Hematopoietic multipotent progenitor cell (in vitro differentiated cells): ENCODE measurements at places on chromosomes 1 and 21. TPM values are rescaled to one million over a fixed set of nuclear protein-coding genes. Genes with fewer than 3 reads are reported as not detected.
A peak's percentile ranks its signal among the peaks of the same experiment; 100 is the strongest.

The RNU1-2 gene
- total RNA-seq = under 0.01 TPM

The ANGPTL1 gene
- total RNA-seq = not detected

The DYNLT4 gene
- 2.2 TPM for total RNA-seq

The GJB3 gene
- total RNA-seq = under 0.01 TPM

The CATSPER4 gene
- total RNA-seq = not detected

The CHIA gene
- not detected for total RNA-seq

The RNF2 gene
- 29.1 TPM for total RNA-seq

The OR2T34 gene
- under 0.01 TPM for total RNA-seq

GRCh38 chr1:106749906-106750305 is 306.6 kb upstream of the PRMT6 start:
- no peak for DNase-seq

- DNase-seq = no peak
These were observed 592 bp downstream of the ZNF692 start for GRCh38 chr1:248858096-248858890.

DNA sequence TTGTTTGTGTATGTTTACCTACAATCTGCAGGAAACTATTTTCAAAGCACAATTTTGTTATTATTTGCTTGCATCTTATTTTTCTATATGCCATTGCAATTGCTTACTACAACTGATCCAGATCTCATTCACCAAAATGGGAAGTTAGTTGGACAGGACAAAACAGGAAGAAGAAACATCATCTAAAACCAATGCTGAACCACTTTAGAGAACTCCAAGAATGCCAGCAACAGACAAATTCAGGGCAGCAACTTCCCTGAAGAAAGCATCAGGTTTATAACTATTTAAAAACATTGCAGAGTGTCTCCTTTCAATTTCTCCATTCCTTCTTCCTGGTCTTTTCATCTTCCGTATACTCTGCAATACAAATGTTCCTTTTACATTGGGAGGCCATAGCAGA is 82.4 kb upstream of the SMYD2 start:
- no peak for DNase-seq

- DNase-seq = no peak
These were observed 12.5 kb upstream of the DNM3 start for GRCh38 chr1:171828794-171829193.

GRCh38 chr1:92240034-92240433 is 22.3 kb downstream of the C1orf146 start:
- DNase-seq = no peak

DNA sequence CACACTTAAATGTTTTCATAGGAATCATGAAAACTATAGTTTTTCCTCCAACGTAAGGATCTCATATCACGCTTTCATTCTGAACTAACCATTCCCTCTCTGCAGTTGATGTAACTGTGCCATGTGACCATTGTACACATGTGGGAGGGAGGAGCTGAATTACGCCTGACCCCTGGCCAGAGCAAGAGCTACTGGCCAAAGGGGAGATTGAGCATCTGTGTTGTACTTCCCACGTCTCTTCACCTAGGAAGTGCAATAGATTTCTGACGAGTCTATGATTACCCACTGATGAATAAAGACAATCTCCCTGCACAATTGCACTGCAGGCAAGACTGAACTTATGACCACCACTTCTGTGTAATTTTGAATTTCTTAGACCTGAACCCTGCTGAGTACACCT is 24.0 kb downstream of the PTPRC start:
- DNase-seq = no peak

- no peak for DNase-seq
These were observed 164.7 kb downstream of the RUNX1 start for GRCh38 chr21:34884346-34884929.

- no peak for DNase-seq
These were observed 71.5 kb upstream of the ACTL8 start for GRCh38 chr1:17683598-17683997.

- no peak for DNase-seq
These were observed 13.8 kb upstream of the RGS21 start for GRCh38 chr1:192303029-192303428.

DNA sequence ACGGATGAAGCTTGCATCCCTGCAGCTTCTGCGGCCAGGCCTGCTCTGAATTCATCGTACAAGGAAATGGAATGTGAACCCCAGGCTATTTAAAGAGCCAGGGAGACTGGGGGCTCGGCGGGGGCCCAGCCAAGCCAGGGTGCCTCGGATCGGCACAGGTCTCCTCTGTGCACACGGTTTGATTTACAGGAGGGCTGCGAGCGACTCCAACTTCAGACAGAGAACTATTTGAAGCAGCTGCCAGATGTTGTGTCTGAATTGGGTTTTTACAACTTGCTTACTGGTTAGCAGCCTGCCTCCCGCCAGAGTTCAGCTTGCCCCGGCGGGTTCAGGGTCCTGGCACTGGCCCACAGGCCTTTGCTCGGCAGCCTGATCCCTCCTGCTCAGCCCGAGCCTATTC is 83.2 kb downstream of the SPSB1 start:
- no peak for DNase-seq

DNA sequence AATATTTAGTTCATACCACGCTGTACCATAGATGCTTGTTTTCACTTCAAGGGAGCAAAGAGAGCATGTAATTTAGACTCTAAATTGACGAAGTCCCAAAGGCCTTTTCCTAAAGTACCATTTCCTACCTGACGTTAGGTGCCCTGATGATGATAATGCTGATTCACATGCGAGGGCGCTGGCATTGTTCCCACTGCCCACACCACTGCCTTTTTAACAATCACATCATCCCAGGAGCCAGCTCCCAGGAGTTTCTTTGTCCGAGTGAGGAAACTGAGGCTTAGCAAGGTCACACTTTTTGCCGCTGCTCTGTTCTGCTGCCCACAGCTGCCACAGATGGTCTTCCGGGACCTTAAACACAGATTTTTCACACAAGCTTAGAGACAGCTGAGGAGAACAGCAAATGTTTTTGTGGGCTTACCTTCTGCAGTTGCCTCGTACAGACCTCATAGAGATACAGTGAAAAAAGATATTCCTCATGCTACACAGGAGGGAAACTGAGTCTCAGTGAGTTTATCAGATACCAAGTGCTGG is 69.4 kb downstream of the EVA1C start:
- DNase-seq = no peak

DNA sequence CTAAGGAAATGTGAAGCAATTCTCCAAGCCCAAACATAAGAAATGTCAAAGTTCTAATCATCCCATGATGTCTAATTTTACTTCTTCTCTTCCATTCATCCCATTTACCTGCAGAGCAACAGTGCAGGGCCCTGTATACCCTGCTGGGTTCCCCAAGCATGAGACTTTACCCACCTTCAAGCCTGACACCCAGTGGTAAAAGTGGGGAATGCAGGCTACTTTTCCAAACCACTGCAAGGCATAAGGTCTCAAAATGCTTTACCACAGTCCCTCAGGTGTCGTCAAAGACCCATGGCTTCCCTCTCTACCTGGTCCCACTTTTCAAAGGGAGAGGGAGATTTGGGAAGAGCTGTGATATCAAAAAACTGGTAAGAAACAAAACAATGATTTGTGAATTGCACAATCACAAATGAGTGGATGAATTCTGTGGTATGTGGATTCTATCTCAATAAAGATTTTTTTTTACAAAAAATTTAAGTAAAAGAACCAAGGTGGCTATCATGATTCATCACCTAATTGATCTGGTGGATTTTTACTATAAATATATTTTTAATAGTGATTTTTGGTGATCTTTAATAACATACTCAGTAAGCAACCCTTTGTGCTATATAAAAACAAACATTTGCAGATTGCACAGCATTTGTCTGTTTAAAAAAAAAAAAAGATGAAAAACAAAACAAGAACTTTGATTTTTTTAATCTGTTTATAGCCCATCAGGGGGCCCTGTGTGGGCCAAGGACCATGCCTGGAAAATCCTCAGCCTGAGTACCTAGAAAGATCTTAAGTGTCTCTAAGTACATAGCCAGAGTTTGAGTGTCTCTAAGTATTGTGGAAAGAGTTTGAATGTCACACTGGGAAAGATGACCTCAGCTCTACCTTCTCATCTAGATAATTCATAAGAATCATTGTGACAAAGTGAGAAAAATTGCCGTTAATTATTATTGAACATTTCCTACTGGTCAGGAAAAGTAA is 73.1 kb upstream of the GJB5 start:
- DNase-seq = peak; percentile 45

- DNase-seq = no peak
These were observed 269.0 kb upstream of the PRMT6 start for GRCh38 chr1:106787520-106787919.

- no peak for DNase-seq
These were observed 117.4 kb upstream of the RAB3GAP2 start for GRCh38 chr1:220389634-220390033.

DNA sequence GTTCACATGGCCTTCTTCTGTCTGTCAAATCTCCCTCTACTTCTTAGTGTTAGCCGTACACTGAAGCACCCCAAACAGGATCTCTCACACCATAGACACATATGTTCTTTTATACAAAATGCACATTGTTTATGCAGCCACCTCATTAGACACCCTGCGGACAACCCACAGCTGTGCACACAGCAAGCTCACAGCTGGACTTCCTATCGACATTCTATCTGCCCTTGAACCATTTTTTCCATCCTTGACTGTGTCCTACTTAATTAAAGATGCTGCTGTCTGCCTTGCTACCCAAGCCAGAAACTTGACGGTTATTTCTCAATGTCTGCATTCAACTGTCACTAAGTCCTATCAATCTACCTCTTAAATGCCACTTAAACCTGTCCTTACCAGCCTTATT is 3.2 kb upstream of the ZBTB21 start:
- no peak for DNase-seq

DNA sequence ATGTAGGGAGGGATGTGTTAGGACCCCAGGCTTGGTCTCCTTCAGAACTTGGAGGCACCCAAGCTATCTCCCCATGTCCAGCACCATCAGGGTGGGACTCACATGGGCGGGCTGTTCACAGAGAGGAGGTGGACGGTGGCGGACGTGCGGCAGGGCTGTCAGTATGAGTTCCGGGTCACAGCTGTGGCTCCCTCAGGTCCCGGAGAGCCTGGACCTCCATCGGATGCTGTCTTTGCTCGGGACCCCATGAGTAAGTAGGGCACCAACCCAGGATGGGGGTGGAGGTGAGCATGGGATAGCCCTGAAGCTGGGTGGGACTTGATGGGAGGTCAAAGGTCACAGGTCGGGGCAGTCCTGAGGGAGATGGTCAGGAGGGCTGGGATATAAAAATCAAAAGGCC is 27.8 kb downstream of the IGFN1 start:
- DNase-seq = no peak

DNA sequence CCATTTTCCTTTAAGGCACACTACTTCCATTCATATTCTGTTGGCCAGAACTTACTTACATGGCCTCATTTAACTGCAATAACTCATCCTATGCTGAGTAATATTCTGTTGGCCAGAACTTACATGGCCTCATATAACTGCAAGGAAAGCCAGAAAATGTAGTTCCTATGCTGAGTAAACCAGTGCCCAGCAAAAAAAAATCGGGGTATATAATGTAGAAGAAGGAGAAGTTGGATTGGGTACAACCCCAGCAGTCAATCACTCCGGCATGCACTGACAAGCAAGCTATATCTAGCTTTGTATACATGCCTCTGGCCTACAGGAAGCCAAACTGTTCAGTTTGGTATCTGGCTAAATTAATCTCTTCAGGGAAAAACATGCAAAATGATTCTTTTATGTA is 39.4 kb upstream of the PPIH start:
- no peak for DNase-seq

- peak; percentile 10 for DNase-seq
These were observed 45.9 kb downstream of the WDR4 start for GRCh38 chr21:42833439-42833815.

GRCh38 chr21:25862596-25862995 is 127.8 kb downstream of the GABPA start:
- DNase-seq = no peak

GRCh38 chr1:58964428-58964827 is 180.6 kb upstream of the JUN start:
- no peak for DNase-seq

- no peak for DNase-seq
These were observed 51.2 kb downstream of the DIPK1A start for GRCh38 chr1:92910081-92910480.

GRCh38 chr1:228154021-228154669 is 4.4 kb downstream of the GJC2 start:
- DNase-seq = no peak

DNA sequence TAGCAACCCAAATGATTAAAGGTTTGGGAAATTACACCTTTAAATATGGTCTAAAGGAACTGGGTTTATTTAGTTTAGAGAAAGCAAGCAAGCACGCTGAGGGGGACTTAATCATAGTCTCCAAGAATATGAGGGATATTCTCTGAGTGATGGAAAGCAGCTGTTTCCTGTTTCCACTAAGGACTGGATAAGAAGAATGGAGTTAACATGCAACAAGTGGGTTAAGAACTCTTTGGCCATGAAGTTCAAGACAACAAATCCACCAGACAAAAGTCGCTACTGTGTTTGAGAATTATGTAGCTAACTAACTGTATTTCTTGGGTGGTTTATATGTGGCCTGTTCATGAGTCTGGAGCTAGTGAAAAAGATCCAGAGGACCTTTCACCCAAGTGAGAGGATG is 85.7 kb downstream of the TGFB2 start:
- DNase-seq = no peak

- no peak for DNase-seq
These were observed 205.2 kb downstream of the GRIK3 start for GRCh38 chr1:36829066-36829465.

GRCh38 chr1:234584926-234585325 is 25.1 kb downstream of the IRF2BP2 start:
- no peak for DNase-seq

- no peak for DNase-seq
These were observed 110.2 kb upstream of the FGGY start for GRCh38 chr1:59186656-59187055.

DNA sequence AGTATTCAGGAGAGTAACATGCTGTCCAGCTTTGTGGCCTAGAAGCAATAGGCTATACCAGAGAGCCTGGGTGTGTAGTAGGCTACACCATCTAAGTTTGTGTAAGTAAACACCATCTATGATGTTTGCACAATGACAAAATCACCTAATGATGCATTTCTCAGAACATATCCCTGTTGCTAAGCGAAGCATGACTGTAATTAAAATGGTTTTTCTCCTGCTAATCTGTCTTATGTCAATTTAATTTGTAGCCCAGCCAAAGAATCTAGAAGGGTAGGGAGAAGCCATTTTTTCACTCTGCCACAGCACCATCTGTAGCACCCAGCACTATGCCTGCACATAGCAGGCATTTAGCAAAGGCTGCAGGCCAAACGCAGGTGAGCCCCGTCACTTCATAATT is 2.0 kb upstream of the TTC24 start:
- no peak for DNase-seq

DNA sequence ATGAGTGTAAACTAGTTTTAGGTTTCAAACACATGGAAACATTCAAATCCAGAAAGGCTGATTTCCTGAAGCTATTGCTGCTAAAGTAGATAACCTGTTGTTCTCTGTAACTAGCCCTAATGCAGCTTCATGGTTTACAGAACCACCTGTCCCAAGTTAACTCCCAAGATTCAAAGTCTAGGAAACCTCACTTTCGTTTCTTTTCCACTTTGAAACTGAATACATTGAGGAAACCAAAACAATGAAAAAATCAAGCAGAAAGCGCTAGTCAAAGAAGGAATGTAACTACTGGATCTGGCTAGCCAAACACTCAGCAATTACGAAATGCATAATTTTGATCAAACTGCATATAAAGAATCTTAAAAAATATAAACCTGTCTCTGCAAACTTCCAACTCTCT is 17.8 kb downstream of the SLC16A1 start:
- no peak for DNase-seq
